ENCODE measurements at places on chromosomes 16 and 17.

- DNase-seq = no peak
Measured at GRCh38 chr17:64291268-64291851, 28.3 kb upstream of the TEX2 start.

- no peak for DNase-seq
Measured at GRCh38 chr17:75430159-75430974, 24.9 kb upstream of the GRB2 start.

DNA sequence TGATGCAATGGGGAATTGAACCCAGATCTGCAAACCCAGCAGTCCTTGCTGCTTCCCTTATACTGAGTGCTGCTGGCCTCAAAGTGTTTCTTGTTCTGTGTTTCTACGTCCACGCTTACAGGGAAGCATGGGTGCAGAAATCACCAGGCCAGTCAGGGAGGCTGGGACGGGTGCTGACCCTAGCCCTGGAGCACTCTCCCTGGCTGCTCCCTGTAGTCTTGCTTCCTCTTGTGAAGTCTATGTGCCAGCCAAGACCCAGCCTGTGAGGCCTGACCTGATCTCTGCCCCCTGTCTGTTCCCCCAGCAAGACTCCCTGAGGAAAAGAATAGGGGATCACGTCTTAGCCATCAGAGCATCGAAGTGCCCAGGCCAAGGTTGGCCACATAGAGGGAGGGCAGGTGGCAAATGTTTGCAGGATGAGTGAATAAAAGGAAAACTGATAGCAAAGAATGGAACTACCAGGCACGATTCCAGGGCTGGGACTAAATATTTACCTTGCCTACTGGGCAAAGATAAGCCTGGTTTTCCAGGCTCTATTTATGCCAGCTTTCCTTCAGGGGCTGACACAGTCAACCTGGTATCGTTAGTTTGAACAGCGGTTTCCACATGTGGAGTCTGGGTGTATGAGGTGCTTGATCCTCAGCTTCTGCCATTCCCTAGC lies 41.2 kb upstream of the RHOT1 start:
- DNase-seq = no peak

GRCh38 chr17:55274355-55275255 lies 9.8 kb downstream of the HLF start:
- no peak for DNase-seq

DNA sequence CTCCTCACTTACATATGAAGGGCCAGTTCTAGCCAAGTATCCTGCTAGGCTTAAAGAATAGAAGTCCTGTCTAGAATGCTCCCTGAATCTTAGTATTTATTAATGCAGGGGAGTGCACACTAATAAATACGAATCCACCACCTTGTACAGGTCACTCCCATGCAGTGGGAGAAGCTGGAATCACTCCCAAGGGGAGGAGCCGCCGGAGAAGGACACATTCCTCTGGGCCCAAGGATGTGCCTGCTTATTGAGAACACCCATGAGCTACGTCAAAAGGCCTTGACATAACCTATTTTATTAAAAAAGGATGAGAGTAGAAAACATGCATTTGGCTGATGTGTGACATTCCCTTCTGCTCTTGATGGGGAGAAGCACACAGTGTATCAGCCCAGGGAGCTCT lies 223.5 kb downstream of the SPECC1 start:
- DNase-seq = no peak

GRCh38 chr17:28170771-28171170 lies 128.3 kb downstream of the NLK start:
- DNase-seq = no peak

DNA sequence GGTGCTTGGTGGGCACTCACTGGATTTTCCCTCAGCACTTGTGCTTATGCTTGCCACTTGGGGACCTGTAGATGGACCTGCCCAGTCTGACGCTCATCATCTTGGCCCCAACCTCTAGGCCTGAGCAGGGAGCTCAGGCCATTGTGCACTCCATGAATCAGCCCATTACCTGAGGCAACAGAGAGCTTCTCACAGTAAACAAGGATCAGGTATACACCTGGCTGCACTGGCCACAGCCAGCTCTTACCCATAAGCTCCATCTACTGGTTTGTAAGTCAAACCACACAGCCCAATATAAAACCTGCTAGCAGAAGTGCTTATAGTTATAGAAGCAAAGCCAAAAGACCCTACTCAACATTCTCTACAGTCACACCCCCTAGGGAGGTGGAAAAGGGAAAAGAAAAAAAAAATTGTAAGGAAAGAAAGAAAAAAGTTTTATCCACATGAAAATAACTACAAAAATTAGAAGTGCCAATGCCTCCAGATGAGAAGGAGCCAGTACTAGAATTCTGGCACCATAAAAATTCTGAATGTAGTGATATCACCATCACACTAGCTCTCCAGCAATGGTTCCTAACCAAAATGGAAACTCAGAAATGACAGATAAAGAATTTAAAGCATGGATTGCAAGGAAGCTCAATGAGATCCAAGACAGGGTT lies 87.8 kb upstream of the CDH5 start:
- no peak for DNase-seq

GRCh38 chr17:8855477-8856204 lies 11.8 kb downstream of the PIK3R6 start:
- DNase-seq = no peak

- DNase-seq = no peak
Measured at GRCh38 chr17:57107498-57108101, 22.6 kb downstream of the AKAP1 start.

GRCh38 chr17:5683241-5683640 lies 98.9 kb upstream of the NLRP1 start:
- DNase-seq = no peak

DNA sequence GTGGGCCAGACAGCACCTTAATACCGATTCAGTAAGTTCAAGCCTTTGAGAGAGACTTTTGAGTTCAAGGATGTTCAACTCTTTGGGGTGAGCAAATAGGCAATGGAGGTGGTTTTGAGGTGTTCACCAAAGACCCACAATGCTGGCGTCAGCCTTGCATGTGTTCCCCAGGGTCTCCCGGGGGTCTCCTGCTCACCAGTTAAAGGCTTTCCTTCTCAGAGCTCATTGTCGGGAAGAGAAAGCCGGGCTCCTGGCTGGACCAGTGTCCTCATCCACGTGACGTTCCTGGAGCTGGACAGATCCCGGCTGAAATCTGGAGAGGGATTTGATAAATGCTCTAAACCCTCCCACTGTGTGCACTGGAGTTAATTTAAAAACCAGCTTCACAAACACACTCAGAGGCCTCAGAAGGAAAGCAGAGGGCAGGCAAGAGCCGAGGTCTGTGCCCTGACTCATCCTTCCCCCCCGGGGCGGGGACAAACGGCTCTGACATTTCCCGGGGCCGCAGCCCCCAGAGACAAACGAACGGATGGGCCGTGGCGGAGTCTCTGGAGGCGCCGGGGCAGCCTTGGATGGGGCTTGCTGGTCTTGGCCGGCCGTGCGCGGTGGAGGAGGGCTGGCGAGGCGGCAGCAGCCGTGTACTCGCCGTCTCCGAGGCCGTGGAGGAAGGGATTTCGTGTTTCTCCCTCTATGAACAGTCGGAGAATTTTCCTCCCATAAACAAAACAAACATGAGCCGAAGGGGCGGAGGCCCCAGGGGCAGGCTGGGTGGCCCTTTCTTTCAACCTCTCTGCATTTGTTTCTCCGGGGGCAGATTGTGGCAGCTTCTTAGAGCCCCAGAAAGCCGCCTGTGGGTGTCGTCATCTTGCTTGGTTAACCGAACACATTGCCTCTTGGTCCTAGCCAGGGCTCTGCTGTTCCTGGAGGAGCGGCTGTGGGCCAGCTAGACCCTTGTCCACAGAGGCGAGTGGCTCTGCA lies 94.2 kb downstream of the NTN1 start:
- peak; percentile 5 for DNase-seq
